ENCODE measurements at places on chromosomes 6 and 20.

GRCh38 chr20:32626859-32627636, 41.9 kb upstream of the NOL4L start:
- DNase-seq = no peak

- DNase-seq = peak; percentile 86
Observed at GRCh38 chr6:116580198-116580597, 8.9 kb downstream of the RWDD1 start.

- no peak for DNase-seq
Observed at GRCh38 chr6:45808042-45808645, 207.5 kb downstream of the CLIC5 start.

GRCh38 chr6:94323853-94324252, 904.5 kb upstream of the EPHA7 start:
- no peak for DNase-seq

DNA sequence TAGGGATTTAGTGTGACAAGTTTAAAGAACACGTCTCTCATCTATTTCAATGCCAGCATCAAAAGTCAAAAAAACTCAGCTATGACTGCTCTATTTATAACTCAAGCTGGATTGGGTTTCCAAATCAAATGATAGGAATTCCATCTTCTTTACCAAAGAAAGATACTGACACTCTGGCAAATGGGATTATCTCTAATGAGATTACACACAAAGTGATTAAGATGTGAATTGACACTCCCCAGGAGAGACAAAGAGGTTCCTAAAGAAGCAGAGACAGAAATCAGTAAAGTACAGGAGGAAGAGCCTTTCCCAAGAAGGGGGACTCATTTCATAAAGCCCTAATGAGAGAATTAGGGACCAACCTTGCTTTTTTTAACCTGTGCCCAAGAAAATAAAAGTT, 92.1 kb downstream of the ID4 start:
- DNase-seq = no peak

DNA sequence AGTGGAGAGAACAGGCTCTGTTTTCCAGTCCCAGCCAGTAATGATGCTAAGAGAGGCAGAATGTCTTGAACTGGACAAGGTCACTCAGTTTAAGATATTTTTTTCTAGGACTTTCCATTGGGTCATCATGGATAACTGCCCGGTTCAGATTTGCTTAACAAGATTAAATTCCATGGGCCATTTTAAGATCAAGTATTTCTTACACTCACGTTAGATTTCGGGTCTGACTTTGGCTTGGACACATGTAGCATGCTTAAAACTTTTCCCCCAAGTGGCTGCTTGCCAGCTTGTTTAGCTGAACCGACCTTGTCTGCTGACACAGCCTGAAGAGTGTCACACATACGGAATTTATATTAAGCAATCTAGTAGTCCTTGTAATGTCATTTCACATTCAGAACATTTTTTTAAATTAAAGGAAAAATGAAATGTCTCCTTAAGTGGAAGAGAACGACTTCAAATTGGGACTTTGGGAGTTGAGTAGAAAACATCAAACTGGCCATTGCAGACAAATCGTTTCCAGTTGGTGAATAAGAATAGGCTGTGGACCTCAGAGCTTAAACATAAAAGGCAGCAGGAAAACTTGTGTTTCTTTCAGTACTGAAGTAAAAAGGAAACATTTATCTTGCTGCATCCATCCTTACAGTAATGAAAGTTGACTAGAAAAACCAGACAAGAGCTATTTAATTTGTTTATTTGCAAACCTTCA, 29.0 kb downstream of the ARMC2 start:
- peak; percentile 90 for DNase-seq

DNA sequence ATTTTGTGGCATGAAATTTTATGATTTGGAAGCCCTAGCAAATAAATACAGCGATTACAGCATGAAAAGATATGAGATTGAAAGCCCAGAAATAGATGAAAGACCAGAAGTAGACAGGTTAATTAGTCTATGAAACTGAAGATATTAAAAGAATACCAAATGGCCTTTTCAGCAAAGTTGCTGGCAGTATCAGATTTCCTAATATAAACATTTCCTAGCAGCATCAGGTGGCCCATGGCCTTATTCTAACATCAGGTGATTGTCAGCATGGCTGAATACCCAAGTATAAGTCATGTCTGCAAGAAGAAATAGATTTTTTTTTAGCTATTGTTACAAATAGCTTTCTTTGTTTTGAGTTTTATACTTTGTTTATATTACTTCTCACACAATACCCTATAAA, 93.2 kb downstream of the CLVS2 start:
- peak; percentile 18 for DNase-seq

GRCh38 chr6:39573541-39573940, 151.7 kb downstream of the KIF6 start:
- no peak for DNase-seq

DNA sequence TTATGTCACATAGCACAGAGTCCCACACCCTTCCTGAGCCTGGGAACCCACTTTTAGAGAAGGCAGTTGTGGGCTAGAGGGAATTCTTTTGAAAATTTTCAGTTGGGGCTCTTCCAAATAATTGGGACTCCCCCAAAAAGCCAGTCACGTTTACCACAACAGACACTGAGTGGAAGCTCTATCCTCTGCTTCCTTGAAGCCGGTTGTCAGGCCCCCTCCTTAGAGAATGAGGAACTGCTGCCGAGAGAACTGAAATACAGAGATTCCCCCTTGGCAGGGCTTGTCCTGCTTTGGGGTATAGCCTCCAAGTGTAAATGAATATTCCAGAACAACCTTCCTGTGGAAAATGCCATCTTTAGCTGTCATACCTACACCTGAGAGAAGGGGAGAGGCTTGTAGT, 2.7 kb upstream of the JAG1 start:
- DNase-seq = no peak

DNA sequence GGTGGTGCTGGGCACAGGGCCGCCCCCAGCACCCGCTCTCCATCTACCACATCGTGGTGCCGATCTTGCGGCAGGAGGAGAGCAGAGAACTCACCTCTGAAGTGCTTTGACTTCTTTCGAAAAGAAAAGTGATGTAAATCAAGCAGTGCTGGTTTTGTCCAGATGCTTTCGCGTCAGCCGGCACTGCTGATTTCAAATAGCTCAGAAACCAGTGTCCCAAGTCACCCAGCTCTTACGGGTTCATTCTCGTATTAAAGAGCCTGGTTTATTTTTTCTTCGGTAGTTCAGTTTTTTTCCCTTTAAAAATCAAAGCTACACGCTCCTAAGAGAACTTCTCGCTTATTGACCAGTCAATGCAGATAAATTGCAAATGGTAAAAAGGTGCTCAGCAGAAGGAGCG, 32.1 kb downstream of the MYT1 start:
- no peak for DNase-seq

GRCh38 chr20:47792021-47792618, 6.8 kb upstream of the SULF2 start:
- DNase-seq = peak; percentile 94

DNA sequence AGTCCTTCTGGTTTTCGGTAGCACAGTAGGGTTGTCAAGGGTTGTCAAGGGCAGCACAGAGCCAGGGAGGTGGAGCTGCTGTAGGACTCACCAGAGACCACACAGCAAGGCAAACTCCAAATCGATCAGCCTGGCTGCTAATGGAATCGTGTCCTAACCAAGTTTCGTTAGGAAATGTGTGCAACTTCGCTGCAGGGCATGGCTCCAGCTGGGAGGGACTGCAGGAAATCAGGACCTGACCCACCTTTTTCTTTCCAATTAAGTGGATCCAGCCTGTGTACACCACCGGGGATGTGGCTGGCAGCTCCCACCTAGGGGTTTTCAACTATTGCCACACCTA, 251.7 kb upstream of the QKI start:
- no peak for DNase-seq

DNA sequence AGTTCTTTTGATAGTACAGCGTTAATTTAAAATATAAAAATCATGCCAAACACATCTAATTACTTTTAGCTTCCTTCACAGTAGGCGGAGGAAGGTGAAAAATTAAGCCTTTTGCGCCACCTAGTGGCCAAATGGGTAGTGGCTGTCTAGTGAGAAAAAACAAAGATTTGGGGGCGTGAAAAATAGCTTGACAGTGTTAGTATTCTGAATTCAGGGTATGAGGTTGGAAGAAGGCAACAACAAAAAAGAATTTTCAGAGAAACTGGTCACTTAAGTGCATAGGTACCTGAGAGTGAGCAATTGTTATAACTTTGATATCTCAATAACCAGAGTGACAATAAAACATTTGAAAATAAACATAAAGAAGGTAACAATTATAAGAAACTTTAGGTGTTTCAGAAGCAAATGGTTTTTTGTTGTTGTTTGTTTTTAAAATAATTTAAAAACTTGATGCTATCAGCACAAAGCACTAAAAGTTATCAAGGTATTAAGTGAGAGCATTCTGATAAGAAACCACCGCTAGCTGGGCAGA, 14.3 kb downstream of the PSMB9 start:
- peak; percentile 56 for DNase-seq

GRCh38 chr6:15410126-15410391, 164.2 kb downstream of the JARID2 start:
- no peak for DNase-seq

GRCh38 chr6:6556738-6557503, 31.6 kb upstream of the LY86 start:
- peak; percentile 38 for DNase-seq

- DNase-seq = no peak
Observed at GRCh38 chr20:51469578-51470498, 72.7 kb downstream of the NFATC2 start.

GRCh38 chr6:11595903-11596302, 58.4 kb downstream of the TMEM170B start:
- DNase-seq = peak; percentile 47

DNA sequence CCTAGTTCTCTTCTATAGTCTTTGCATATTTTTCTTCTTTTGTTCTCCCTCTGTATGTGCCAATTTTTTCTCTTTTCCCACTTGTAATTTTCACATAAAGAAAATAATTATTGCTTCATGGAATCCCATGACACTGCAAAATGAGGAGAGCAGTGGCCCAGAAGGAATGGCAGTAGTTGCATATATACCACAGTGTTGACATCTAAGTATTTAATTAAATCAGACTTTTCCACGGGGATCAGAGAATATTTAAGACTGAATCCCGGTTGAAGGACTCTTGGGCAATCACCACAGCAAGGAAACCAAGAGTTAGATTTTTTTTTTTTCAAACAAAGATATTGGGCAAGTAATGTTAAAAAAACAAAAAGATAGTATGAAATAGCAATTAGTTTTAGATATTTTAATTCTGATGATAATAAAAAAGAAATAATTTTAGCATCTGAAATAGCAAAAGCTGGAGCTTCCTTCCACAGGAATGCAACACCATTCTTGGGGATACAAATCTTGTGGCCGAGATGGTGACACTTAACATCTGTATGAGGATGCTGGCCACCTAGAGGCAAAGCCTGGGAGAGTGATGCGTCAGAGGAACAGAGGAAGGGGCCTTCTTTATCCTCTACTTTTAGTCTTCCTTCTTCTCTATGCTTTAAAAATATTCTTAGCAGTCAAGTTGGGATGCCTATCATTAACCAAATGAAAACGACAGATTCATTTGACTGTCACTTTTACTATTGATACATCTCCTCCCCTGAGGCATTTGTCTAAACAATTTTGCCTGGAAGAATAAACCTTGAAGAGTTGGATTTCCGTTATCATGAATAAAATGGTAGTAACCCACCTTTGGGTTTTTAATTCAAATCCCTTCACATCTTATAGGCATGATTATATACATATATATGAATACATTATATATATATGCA, 356.2 kb downstream of the GJA1 start:
- DNase-seq = no peak

DNA sequence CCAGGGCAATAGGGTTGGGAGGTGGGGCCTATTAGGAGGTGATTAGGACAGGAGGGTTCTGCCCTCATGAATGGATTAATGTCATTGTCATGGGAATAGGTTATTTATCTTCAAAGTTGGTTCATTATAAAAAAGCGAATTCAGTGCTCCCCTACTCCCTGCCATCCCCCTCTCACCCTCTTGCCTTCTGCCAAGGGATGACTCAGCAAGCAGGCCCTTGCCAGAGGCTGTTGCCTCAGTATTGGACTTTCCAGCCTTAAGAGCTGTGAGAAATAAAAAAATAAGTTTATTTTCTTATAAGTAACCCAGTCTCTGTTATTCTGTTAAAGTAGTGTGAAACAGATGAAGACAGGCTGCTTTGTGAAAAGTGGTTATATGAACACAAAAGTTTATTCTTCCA, 381.1 kb upstream of the ZFP64 start:
- DNase-seq = peak; percentile 18

- DNase-seq = no peak
Observed at GRCh38 chr6:51494342-51494741, 593.1 kb downstream of the PKHD1 start.

GRCh38 chr20:34112600-34113101, 608 bp upstream of the EIF2S2 start:
- DNase-seq = peak; percentile 56

DNA sequence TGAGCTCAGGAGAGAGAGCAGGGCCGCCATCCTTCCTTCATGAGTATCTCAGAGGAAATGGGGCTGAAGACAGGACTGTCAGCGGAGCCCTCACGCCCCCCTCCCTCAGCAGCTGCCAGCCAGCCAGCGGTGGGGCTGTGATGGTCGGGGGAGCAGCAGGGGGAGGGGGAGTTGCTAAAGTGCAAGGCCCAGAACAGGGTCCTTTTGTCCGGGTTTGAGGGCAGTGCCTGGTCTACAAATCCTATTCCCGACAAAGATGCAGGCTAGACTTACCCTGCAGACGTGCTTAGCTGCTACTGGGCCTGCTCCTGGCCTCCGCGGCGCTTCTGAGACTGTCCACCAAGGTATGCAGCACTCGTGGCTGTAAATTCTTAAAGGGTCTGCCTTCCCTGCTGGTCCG, 593.4 kb upstream of the CDH4 start:
- no peak for DNase-seq

DNA sequence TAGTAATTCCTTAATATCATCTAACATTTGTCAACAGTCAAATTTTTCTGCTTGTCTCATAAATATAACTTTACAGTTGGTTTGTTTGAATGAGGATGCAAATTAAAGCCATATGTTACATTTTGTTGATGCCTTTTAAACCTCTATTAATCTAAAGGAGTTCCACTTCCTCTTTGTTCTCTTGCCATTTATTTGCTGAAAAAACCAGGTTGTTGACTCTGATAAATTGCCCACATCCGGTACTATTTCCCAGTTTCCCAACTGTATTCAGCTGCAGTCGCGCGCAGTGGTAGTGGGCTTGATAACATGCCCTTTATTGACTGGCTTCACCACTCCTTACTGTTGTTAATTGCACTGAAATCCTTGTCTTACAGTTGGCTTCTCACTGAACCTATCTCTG, 32.8 kb upstream of the SIRPB2 start:
- no peak for DNase-seq

DNA sequence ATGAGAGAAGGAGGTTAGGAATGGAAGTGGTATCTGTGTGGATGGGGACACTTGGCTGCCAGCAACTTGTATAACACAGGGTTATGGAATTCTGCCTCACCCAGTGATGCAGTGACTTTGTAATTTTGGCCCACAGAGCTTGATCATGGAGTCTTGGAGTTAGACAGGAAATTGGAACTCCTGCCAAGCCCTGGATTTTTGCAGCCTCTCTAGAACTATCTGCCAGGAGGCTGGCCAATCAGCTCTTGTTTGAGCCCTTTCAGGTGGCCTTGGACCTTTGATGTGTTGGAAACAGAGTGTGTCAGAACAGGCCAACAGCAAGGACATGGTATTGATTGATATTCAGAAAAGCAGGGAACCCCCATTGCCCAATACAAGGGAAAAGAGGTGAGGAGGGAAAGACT, 157.7 kb upstream of the GGTLC1 start:
- peak; percentile 2 for DNase-seq

GRCh38 chr6:65501045-65501444, 206.0 kb downstream of the EYS start:
- DNase-seq = no peak

All from iris pigment epithelial cell (primary cell).